Myocyte (in vitro differentiated cells): ENCODE measurements at places on chromosomes 11 and 22.

- DNase-seq = no peak
Observed at GRCh38 chr11:118649941-118650340, 29.5 kb downstream of the TREH start.

DNA sequence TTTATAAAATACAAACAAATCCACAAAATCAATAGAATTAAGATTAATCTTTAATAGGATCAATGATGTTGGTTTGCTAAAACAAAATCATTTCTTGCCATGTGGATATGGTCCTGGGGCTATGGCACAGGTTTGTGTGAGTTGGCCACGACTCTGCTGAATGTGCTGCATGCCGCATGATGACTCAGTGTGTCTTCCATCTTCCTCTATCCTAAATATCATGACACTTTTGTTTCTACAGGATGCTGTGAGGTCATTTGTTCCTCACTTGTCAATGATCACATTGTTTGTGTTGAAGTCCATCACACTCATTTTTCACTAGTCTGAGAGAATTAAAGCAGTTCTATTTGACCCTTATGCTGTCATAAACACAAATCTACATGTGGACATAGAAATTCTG is 167.2 kb upstream of the ZBED5 start:
- no peak for DNase-seq

DNA sequence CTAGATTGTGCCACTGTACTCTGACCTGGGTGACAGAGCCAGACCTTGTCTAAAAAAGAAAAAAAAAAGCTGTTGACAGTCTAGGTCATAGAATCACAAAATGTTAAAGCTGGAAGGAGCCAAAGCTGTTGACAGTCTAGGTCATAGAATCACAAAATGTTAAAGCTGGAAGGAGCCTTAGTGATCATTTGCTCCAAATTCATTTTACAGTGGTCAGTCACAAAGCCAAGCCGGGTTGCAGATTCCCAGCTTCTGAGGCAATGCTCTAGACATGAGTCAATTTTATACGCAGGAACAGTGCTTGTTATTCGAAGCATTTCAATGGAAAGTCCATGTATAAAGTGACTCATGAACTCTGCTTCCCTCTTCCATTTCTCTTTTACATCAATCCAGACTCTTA is 47.4 kb downstream of the SYT13 start:
- DNase-seq = peak; percentile 26

GRCh38 chr11:66815646-66816045 is 27.6 kb upstream of the RCE1 start:
- no peak for DNase-seq

DNA sequence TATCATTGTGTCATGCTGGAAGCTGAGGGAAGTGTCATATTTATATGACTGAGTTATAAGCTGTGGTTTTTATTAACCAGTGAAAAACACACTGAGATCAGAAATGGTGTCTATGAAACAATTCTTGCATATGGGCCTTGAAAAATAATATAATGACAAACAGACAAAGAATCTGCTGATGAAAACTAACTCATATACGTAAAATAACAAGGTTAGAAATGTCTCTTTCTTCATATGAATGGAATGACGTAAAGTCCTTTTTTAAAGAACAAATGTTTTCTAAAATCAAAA is 48.8 kb upstream of the PHF21B start:
- no peak for DNase-seq

- DNase-seq = no peak
Observed at GRCh38 chr11:14522801-14523200, 2.6 kb upstream of the PSMA1 start.

- no peak for DNase-seq
Observed at GRCh38 chr11:109784536-109784935, 308.7 kb upstream of the ZC3H12C start.

GRCh38 chr11:94961255-94961654 is 12.1 kb downstream of the CWC15 start:
- DNase-seq = no peak

- no peak for DNase-seq
Observed at GRCh38 chr11:130718120-130718519, 198.2 kb downstream of the SNX19 start.

DNA sequence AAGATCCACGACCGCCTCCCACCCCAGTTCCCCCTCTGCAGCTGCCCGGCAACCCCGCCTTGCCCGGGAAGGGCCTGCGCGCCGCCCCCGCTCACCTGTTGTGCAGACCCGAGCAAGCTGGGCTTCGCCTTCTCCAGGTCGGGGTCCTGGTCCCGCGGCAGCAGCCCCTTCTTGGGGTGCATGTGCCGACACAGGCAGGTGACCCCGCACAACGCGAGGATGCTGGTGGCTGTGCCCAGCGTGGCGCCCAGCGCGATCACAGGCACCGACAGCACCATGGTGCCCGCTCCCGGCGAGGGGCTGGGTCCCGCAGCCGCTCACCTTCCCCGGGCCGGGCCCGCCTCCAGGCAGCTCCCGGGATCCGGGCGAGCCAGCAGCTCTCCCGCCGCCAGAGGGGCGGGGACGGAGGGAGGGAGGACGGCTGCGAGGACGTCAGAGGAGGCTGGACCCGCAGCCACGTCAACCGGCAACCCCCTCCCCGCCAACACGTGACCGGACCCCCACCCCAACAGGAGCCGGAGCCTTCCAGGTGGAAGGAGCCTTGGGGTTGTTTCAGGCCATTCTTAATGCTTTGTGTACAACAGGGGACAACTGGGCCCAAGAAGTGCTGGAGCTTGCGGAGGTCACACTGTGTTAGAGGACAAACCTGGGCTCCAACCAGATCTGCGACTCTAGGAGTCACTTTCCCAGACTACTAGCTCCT is at the start of gene SYT13:
SYT13 (minus strand) TSS at position 412 of the 703 bp plus-strand sequence; CDS start at position 278, 134 bp downstream.
- no peak for DNase-seq

DNA sequence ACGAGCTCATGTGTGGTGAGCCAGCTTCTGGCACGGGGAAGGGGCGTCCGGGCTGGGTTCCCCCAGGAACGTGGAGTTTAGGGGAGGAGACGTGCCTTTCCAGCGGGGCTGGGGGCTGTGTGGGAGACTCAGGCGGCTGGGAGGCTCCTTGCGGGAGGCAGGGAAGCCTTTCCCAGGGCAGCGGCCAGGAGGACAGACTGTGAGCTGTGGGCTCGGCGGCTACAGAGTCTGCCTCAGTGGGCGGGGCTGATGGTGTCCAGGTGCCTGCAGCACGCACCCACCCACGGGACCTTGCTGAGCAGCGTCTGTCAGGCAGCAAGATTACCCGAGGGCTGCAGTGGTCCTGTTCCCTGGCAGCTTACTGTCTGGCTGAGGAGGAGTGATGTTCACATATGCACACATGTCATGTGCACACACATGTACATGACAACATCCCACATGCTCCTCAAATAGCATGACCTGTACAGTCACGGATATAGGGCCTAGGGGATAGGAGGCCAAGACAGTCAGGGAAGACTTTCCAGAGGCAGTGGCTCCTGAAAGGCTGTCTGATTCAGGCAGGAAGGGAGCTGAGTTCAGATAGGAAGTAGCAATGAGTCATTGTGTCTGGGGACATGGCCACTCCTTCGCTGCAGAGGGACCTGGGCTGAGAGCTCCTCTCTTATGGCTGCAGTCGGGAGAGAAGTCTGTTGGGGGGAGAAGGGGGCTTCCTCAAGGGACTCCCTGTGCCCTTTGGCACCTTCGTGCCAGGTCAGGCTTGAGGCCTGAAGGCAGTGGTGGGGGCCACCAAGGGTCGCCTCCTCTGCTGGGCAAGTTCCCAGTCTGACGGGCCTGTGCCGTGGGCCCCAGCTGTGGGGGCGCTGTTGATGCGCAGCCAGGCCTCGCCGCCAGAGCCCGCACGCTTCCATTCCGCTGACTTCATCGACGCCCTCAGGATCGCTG is 23.3 kb upstream of the PPP6R3 start:
- DNase-seq = peak; percentile 50

DNA sequence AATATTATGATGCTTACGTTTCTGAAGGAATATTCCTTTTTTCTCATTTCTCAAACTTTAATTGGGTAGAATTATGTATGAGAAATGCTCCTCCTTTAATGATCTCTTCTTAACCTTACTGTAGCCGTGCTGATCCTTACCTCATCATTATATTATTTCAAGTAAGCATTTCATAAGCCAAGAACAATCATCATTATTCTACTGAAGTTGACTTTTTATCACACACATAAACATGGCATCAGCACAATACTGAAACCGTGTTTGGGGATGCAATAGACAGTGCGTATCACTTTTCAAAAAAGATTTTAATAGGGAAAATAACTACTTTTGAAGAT is 162.8 kb downstream of the ARHGAP42 start:
- DNase-seq = no peak

- DNase-seq = no peak
Observed at GRCh38 chr11:130997278-130997677, 81.0 kb upstream of the SNX19 start.

DNA sequence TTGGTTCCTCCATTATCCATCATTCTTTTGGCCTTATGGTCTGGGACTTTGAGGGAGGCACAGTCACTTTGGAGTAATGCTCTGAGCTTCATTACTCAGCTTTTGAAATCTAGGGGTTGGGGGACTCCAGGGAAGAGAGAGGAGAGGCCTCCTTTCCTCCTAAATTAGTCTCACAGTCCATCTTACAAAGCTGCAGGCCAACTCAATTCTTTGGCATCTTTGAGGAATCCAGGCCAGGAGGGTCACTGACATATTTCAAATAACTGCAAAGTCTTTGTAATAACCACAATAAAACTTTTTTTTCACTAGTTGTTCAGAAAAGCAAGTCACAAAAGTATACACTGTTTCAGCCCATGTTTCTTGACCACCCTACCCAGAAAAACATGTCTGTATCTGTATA is 73.3 kb upstream of the FAR1 start:
- no peak for DNase-seq

DNA sequence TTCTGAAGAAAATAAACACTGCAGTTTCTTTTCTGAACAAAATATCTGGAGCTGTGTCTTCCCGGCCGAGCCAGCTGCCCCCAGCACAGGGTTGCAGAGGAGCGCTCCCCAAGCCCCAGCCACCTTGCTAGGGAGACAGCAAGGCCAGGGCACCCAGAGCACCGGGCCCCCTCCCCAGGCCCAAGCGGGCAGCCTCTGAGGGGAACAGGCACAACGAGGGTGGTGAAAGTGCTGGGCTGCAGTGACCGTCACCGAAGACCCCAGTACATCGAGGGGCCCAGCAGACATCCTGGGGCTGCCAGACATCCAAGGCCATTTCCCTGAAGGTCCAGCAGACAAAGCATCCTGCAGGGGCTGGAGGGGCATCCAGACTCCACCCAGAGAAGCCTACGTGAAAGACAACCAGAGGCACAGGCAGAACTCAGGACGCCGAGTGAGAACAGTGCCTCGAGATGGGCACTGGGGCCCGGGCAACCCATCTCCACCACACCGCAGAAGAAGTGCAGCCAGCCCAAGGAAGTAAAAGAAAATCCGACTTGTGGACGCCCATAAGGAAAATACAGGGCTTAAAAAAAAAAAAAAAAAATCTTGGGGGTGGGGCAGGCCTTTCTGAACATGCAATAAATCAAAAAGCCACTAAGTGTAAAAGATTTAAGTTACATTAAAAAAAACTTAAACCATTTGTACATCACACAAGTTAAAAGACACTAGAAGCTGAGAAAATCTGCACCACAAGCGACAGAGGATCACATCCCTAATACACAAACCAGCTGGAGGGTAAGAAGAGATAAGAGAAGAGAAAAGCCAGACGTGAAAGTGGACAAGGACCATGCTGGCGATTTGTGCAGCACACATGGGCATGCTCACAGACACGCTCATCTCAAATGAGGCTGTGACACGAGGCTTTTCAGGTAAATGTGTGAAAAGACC is 36.0 kb upstream of the COMT start:
- DNase-seq = no peak

DNA sequence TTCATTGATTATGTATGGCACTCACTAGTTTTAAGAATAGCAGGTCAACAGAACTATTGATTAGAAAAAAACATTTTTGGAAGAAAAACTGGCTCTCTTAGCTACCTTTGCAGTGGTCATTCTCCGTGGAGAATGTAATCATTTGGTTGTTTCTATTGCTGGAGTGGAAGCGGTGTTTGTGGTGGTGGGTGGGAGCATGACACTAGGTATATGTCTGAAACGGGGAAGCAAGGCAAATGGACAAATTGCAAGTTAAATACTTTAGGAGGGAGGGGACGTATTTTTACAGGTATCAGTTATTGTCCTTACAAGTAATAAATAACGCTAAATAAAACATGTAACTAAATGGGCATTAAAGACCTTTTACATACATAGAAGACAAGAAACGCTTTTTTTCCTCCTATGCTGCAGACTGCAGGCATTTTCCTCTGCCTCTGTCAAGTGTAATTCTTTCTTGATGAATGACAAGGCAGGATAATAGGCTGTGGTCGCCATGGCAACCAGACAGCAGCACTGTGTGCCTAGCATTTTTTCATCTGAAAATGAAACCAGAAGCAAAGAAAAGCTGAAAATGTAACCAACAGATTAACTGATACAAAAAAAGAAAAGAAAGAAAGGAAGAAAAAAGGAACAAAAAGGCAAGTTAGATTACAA is 46.2 kb downstream of the BLID start:
- peak; percentile 77 for DNase-seq

- no peak for DNase-seq
Observed at GRCh38 chr11:77418155-77418970, 55.5 kb downstream of the PAK1 start.

DNA sequence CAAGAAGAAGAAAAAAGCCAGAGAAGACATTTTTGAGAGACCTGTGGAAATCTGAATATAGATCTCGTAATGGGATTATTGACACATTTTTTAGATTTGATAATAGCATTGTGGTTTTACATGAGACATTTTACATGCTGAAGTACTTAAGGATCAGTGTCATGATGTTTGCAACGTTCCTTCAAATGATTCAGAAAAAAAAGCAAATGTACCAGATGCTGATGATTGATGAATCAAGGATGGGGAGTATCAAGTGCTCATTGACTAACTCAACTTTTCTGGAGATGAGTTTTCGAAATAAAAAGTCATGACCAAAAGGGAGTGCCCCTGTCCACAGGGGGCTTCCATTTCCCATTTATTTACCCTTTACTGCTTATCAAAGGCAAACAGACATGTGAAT is 207.0 kb upstream of the SORL1-AS1 start:
- DNase-seq = no peak

GRCh38 chr11:60710482-60710881 is 11.1 kb downstream of the MS4A8 start:
- DNase-seq = peak; percentile 9

DNA sequence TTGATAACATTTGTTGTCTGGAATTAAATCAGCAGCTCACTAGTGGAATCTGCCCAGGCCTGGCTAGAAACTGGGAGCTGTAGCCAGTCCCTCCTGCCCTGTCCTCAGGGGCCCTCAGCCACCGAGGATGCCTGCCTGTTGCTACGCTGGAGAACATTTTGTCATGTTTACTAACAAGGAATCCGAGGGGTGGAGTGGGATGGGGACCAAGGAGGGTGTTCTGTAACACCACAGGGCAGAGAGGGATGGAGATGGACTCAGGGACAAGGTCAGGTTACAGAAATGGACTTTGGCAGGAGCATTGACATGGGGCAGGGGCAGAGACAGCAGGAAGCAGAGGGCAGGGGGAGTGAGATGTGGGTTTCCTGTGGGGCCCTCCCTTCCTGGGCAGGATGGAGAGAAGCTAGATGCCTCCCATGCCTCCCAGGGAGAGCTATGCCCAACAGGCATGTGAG is 45.8 kb upstream of the AMPD3 start:
- no peak for DNase-seq

GRCh38 chr11:64232182-64232966 is 2.0 kb upstream of the VEGFB start:
- DNase-seq = no peak
